G401 (cell line): ENCODE measurements at places on chromosomes 6 and 20. TPM values are rescaled to one million over a fixed set of nuclear protein-coding genes. Genes with fewer than 3 reads are reported as not detected.

The SLA2 gene
- 0.10 TPM in 1 of 2 replicates, not detected in the other for total RNA-seq

GRCh38 chr20:37564388-37565133 is 36.9 kb upstream of the BLCAP start:
- DNase-seq = peak; percentile 6

- DNase-seq = no peak
These were observed 8.5 kb downstream of the ETV7 start for GRCh38 chr6:36378936-36379335.

- no peak for DNase-seq
These were observed 100.0 kb downstream of the RAMACL start for GRCh38 chr6:166486536-166486880.

DNA sequence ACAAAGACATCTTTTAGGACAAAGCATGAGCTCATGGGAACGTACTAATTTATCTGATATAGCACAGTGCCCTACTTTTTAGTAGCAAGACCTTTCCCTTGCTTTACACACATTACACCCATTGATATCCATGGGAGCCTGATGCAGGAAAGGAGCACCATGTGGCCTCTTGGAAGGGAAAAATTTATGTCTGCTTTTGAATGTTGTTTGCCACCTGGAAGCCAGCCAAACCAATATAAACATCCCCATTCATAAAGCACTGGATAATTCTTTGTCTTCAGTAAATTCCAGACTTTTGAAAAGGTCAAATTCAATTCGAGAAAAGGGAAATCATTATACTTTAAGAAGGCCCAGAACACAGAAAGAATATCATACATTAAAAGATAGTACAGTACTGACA is 152.3 kb upstream of the BEND6 start:
- DNase-seq = no peak

DNA sequence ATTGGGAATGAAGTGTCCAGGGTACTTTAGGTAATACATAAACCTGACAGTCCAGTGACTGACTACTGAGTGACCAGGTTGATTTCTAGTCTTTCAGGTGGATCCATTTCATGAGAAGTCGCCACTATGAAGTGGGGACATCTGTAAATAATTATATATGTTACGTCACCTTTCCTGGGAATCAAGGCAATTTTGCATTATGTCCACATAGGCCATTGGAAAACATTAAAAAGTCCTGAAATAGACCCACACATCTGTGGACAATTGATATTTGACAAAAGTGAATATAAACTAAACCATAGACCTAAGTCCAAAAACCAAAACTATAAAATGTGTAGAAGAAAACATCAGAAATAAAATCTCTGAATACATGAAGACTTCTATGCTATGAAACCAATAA is 231.5 kb downstream of the C6orf118 start:
- DNase-seq = no peak

The CST2 gene
- not detected in 2 replicates for total RNA-seq

- no peak for DNase-seq
These were observed 76.4 kb downstream of the HMGN3 start for GRCh38 chr6:79157961-79158644.

The SLC22A2 gene
- total RNA-seq = not detected in 2 replicates

The PRR18 gene
- total RNA-seq = not detected in 2 replicates

- no peak for DNase-seq
These were observed 413.0 kb upstream of the RUNX2 start for GRCh38 chr6:44915111-44915510.

DNA sequence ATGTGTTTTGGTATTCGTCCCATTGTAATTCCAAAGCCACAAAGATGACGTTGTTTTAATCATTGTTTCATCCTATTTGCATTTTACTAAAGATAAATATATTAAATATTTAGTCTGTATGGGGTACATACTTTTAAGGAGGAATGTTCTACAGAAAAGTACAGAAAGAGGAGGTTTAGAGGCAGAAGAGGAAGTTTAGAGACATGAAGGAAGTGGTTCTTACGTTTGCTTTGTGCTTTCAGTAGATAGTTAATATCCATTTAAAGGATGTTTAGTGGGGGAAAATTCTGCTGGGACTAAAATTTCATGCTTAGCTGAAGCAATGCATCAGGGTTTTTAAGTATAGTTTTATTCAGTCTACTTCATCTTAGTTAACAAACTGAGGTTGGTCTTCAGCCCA is 116.6 kb downstream of the CRYBG1 start:
- no peak for DNase-seq

GRCh38 chr20:49381558-49382493 is 100.6 kb downstream of the KCNB1 start:
- DNase-seq = peak; percentile 95
